ENCODE measurements at places on chromosomes 5 and 9.
A peak's percentile ranks its signal among the peaks of the same experiment; 100 is the strongest.

GRCh38 chr5:149372076-149372795 is 6.9 kb downstream of the IL17B start:
- no peak for DNase-seq

GRCh38 chr9:17216011-17216410 is 81.2 kb downstream of the CNTLN start:
- no peak for DNase-seq

- DNase-seq, result no peak
These were observed 146.1 kb downstream of the MAST4 start for GRCh38 chr5:66742083-66742895.

DNA sequence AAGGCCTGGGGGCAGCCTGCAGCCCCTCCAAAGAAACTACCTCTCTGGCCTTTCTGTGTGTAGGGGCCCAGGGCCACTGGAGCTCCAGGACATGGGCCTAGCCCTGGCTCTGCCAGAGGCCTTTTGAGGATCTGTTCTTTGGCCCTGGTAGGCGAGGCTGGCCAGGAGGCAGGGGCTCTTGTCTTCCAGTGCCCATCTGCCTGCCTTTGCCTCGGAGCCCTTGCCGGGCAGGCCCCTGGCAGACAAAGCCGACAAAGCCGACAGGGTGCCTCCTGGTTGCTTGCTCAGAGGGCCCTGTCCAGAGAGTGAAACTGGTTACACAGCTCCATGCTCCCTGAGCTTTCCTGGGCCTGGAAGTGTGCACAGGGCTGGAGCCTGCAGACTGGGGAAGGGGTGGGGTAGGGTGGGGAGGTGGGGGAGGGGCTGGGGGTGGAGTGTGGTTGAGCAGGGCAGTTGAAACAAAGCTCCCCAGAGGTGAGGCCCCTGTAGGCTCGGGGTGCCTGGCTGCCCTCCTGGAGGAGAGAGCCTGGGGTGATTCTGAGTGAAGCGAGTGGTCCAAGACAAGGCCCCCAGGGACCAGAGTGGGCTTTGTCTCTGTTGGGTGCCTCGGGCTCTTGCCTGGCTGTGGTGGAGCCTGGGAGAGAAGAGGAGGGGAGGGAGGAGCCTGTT is 29.3 kb downstream of the PTPA start:
- DNase-seq, result no peak

DNA sequence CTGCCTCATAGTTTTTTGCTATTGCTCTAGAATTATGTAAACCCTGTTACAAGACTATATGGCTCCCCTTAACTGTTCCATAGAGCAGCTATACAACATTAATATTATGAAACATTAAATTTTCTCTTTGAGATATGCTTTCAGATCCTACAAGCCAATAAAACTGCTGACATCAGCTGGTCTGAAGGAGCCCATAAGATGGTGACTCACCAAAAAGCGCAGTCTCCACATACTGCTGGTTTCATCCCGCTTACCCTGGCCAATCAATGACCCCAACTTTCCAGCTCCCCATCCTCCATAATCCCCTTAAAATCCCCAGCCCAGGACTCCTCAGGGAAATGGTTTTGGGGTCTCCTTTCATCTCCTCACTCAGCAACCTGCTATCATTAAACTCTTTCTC is 172.7 kb downstream of the NSG2 start:
- no peak for DNase-seq

GRCh38 chr9:122294531-122294930 is 29.8 kb downstream of the MRRF start:
- DNase-seq, result no peak

DNA sequence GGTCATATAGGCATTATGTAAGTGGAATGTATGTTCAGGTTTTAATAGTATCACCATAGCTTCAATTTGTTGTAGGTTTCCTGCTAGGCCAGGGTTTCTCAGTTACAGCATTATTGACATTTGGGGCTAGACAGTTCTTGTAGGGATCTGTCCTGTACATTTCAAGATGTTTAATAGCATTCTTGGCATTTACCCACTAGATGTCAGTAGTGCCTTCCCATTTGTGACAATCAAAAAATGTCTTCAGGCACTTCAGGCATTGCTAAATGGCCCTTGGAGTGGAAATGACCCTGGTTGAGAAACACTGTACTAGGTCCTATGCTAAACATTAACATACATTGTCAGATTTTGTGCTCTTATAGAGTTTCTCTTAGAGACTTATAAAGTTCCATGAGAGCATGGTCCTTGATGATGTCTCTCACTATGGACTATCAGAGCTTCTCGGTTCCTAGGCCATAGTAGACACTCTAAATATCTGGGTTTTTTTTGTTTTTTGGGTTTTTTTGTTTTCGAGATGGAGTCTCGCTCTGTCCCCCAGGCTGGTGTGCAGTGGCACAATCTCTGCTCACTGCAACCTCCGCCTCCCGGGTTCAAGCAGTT is 1.4 kb downstream of the KIF20A start:
- no peak for DNase-seq

- no peak for DNase-seq
These were observed 4.8 kb upstream of the ZNF366 start for GRCh38 chr5:72511774-72512592.

- DNase-seq, result no peak
These were observed 145.2 kb downstream of the TENT4A start for GRCh38 chr5:6858419-6858818.

GRCh38 chr9:6634444-6634843 is 11.1 kb downstream of the GLDC start:
- DNase-seq, result no peak

DNA sequence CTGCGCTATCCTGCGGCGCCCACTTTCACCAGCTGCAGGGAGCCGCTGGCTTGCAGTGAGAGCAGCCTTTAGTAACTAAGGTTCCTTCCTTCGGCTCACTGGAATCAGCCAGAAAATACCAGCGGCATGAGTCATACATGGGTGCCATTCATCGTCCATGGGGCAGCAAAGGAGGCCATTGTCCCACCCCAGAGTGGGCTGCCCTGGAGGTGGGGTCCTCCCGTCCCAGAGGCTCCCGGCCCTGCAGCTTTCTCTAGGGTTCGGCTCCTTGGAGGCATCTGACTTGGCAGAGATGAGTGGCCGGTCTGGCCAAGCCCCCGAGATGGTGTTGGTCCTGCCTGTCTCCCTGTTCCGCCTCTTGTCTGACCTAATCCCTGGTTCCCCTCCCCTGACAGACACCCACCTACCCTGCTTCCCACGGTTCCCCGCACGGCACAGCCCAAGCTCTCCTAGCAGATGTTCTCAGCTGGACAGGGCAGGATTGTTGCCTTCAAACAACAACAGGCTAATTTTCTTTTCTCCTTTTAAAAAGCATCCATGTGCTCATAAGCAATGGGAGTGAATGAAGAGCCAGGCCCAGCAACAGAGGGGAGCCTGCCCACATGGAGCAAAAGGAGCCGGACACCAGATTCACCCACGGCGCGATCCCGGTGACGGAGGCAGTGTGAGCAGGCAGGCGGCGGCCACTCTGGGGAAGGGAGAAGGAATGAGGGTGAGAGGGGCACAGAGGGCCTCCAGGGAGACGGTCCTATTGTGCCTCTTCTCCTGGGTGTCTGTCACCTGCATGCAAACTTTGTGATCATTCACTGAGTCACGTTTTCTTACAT is 97.0 kb upstream of the COL5A1 start:
- no peak for DNase-seq

DNA sequence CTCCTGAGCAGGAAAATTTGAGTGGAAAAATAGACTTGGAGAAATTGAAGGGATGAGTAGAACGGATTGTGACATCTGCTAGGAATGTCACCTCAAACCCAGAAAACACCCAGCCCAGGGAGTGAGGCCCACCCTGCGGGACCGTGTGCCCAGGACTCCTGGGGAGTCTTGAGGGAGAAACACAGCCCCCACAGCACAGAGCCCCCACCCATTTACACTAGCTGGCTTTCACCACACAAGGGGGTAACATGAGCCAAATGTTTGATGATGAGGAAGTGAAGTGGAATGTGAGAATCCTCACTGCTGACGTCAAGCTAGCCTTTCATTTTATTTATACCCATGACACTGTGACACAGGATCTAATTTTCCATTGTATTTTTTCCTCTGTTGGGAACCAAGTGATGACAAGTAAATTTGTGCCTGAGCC is 42.8 kb upstream of the PDE8B start:
- DNase-seq, result no peak

- DNase-seq, result no peak
These were observed 131.6 kb upstream of the NIPBL start for GRCh38 chr5:36744773-36745589.

GRCh38 chr5:43141211-43141610 is 20.5 kb downstream of the ZNF131 start:
- DNase-seq, result no peak

- DNase-seq, result peak; percentile 10
These were observed 192.7 kb downstream of the GNA14 start for GRCh38 chr9:77455312-77455927.

DNA sequence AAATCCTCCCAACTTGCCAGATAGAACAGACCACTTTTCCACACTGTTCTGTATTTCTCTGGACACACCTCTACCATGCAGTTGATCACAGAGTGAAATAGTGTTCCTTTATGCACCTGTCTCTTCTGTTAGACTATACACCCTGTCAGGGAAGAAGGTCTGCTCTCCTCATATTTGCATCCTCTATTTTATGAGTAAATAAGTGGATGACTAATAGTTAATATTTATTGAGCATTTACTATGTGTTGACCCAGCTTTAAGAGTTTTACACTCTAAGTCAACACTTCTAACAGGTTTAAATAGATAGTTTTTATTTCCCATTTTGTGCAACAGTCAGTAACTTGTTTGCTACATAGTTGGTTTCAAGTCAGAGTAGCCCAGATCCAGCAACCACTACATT is 452.8 kb upstream of the MPDZ start:
- DNase-seq, result no peak

GRCh38 chr9:130687615-130688014 is 6.0 kb upstream of the EXOSC2 start:
- no peak for DNase-seq

GRCh38 chr9:29564564-29564963 is 1991.3 kb upstream of the C9orf72 start:
- no peak for DNase-seq

- no peak for DNase-seq
These were observed 73.5 kb downstream of the C9orf57 start for GRCh38 chr9:71986900-71987299.

- DNase-seq, result peak; percentile 83
These were observed 813 bp downstream of the HNRNPK start for GRCh38 chr9:83978992-83979811.

- peak; percentile 16 for DNase-seq
These were observed 54.8 kb upstream of the CDKN2AIPNL start for GRCh38 chr5:134466241-134467069.

- no peak for DNase-seq
These were observed 454.6 kb downstream of the GADD45G start for GRCh38 chr9:90059436-90059835.

GRCh38 chr5:151344088-151344487 is 3.3 kb downstream of the SLC36A2 start:
- no peak for DNase-seq

- no peak for DNase-seq
These were observed 145.5 kb upstream of the PCA3 start for GRCh38 chr9:76618762-76619161.

- DNase-seq, result no peak
These were observed 8.3 kb downstream of the LPCAT1 start for GRCh38 chr5:1515311-1515920.

- no peak for DNase-seq
These were observed 329.6 kb downstream of the ADAMTS6 start for GRCh38 chr5:65152131-65152530.

GRCh38 chr9:88990041-88990728 is 1.1 kb upstream of the S1PR3 start:
- no peak for DNase-seq

DNA sequence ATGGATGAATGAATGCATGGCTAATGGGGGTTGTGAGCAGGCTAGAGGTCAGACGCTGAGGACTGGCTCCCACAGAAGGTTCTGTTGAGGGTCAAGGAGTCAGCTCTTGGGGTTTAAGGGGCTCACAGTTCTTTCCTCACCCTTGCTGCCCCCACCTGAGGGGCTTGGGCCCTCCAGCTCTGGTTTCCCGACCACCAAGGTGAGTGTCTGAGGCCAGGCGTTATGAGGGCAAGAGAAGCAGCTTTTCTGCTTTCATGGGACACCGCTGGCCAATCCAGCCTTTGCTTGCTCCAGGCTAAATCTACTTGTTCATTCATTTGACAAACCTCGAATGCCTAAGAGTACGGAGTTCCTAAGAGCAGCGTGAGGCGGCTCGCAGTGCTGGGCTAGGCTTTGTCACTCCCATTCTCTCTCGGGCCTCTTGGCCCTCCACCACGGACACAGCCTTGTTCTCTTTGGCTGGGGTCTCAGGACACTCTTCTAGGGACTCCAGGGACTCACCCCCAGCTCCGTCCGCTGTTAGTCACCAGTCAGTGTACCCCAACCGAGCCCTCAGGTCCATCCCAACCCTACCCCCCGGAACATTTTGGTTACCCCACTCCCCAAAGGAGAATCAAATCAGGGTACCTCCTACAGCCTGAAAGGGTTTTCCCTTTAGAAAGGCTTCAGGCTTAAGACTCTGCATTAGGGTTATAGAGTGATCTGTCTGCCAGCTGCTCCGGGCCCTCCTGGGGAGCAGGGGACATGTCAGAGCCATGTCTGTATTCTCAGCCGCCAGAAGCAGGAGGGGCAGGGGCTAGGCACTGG is 210.1 kb upstream of the MVB12B start:
- no peak for DNase-seq

DNA sequence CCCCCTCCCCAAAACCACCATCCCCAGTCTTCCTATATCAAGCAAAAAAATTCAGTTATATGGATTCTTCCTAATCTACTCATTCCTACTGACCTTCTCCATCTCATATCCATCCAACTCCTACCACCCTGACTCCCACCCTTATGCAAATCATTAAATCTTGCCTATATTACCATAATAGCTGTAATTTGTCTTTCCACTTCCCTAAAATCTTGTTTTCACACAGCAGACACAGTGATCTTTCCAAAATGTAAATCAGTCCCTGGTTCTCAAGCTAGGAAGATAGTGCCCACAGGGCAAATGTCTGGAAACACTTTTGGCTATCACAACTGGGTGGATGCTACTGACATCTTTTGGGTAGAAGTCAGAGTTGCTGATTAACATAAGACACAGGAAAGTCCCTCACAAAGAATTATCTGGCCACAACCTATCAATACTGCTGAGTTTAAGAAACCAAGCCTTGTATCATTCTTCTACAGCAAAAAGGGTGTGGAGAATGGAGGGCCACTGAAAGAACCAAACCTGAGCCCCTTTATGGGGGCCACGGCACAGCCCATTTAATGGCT is 1.4 kb downstream of the SRA1 start:
- no peak for DNase-seq

DNA sequence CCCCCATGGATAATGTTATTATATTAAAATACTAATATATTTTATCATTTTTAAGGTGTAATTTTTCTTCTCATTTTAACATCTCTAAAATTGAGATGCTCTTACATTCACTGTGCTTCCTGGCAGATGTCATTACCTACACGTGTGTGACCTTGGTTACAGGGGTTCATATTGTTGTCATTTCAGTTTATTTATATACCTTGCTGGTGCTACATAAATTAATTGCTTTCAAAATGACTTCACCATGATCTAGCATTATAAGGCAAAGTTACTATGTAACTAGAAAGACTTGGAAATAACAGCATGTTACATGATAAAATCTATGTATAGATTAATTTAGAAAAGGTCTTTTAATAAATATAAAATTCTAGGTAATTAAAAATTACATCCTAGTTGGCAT is 60.9 kb downstream of the ARHGEF28 start:
- DNase-seq, result no peak

GRCh38 chr5:179235416-179236400 is 109.6 kb downstream of the ADAMTS2 start:
- DNase-seq, result no peak
